Astrocyte of the cerebellum (primary cell): ENCODE measurements at places on chromosomes 1 and 21.
A peak's percentile ranks its signal among the peaks of the same experiment; 100 is the strongest.

DNA sequence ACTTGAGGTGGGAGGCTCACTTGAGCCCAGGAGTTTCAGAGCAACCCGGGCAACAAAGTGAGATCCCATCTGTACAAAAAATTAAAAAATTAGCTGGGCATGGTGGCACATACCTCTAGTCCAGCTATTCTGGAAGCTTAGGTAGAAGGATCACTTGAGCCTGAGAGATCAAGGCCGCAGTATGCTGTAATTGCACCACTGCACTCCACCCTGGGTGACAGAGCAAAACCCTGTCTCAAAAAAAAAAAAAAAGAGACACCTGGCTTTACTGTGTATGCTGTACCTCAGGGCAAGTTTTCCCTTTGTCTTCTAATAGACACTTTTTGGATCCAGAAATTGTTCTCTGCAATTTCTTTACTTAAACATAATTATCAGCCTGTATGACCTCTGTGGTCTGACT, 23.1 kb upstream of the RCC1 start:
- no peak for DNase-seq

GRCh38 chr1:33433509-33434362, 2.8 kb upstream of the PHC2 start:
- DNase-seq: peak; percentile 82

DNA sequence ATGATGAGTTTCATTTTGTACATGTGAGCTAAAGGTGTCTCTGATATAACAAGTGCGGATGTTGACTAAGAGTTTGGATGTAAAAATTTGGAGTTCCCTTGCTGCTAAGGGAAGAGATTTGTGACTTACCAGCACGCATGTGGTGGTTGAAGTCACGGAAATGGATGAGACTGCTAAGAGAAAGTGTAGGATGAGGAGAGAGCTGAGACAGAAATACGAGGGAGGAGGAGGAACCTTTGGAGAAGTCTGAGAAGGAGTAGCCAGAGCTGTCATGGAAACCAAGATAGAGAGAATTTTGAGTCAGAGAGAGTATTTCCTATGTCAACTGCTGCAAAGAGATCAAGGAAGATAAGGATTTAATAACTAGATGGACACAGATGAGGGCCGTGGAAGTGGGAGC, 106.5 kb upstream of the COL24A1 start:
- no peak for DNase-seq

DNA sequence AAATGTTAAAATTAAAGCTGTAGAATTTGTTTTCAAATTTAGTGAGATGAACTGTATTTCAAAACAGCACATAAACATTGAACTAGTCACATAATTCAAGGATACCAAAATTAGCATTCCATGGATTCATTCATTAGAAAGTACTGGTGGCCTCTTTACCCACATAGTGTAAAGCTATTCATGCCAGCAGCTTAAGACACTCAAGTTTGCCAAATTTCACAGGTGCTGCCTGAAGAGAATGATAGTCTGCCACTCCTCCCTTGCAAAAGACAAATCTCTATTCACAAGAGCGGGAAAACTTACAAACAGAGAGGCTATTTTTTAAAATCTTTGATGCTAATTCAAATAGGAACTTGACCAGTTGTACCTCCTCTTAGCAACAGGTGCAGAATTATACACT, 337.0 kb downstream of the BRINP3 start:
- no peak for DNase-seq

- DNase-seq: peak; percentile 32
Observed at GRCh38 chr1:79859212-79859948, 852.9 kb upstream of the ADGRL4 start.

DNA sequence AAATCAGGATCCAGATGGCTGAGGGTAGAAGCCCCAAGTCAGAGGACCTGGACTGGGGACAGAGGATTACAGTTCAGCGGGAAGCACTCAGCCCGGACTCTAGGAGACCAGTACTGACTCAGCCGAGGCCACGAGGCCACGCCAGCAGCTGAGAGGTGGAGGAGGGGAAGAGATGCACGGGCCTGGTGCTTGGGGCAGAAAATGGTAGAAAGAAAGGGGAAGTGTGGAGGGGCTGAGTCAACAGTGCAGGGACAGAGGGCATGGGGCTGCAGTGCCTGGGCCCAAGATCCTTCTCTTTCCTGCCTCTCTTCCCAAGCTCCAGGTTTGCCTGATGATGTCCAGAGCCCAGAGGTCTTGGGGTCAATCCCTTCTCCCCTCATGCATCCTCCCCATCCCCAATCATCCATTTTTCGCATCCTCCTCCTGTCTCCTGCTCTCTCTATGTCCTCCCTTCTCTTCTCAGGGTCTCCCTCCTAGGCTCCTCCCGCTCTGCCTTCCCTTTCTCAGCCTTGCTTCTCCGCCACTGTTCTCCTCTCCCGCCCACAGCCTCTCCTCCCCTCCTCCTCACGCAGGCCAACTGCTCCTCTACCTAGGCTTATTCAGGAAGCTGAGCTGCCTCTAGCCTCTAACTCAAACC, 7.7 kb downstream of the ARHGEF2 start:
- no peak for DNase-seq

DNA sequence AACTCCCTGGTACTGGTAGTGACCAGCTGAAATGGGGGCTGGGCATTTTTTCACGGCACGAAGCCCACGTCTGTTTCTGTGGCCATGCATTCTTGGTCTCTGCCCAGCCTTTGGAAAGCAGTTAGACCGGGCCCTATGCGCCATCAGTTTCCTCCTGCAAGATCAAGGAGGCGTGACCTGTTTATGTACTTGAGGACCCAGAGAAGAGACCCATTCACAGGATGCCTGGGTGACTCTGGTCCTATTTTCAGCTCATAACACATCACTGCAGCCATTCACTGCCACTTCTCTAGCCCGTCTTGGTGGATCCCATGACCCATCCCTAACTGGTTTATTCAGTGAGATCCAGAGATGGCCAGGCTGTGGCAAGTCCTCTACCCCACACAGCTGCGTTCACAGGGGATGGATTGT, 70.4 kb downstream of the SPSB1 start:
- DNase-seq: no peak

DNA sequence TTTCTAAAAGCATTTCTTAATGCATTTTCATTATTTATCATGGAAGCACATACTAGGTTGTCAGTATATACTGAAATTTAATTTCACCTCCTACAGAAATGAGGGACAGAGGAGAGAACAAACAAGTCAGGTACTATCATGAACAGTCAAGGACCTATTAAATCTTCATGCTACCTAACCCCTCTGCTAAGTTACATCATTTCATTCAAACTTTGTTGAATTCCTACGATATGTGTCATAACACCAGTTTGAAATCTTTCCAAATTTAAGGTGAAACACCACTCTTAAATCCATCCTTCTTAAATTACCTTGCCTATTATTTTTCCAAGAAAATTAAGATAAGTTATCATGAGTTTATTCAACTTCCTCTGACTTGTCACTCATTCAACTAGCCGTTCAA, 78.9 kb downstream of the DENND1B start:
- peak; percentile 24 for DNase-seq

DNA sequence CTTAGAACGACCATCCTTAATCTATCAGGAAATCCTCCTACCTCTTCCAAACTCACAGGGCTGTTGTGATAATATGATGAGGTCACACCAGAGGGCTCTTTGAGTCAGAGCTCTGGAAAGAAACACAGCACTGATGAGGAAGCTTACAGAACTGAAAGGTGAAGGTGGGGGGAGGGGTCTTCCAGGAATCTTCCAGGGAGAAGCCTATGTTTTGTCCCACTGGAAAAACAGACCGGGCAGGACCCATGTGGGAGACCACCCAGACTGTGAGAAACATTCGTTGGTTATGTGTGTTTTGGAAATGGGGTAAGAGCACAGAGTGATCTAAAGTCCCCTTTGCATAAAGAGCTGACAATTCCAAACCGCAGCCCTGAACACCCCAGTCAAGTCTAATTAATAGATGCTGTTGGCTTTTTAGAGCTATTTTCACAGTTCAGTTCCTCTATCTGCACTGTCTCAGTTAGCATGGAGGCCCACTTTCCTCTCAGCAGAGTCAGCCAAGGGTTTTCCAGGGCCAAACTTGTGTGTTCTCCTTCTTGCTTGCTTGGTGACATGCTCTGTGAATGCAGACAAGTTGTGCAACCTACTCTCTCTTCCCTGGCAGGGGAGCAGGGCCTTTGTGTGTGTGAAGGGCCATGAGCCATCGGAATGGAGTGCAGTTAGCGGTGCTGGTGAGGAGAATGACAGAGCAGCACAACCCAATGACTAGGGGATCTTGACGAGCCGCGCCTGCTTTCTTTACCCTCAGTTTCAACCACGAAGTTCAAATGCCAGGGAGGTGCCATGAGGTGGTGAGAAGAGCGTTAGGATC, 12.3 kb downstream of the PHLDA3 start:
- DNase-seq: peak; percentile 79

DNA sequence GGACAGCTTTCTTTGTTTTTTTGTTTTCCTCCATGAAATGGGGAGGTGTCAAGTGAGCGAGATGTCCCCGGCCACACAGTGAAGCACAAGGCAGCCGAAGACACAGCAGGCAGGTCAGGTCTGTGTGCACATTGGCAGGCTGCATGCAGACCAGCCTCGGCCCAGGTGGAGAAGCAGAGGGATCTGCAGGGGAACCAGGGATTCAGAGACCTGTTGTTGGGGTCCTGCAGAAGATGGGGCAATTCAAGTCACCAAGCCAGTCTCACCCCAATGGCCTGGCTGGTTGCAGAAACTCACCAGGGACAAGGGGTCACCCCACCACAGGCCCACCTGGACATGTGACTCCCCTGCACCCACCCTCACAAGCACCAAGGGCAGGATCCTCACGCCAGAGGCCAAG, 4.0 kb upstream of the ABCG1 start:
- no peak for DNase-seq

DNA sequence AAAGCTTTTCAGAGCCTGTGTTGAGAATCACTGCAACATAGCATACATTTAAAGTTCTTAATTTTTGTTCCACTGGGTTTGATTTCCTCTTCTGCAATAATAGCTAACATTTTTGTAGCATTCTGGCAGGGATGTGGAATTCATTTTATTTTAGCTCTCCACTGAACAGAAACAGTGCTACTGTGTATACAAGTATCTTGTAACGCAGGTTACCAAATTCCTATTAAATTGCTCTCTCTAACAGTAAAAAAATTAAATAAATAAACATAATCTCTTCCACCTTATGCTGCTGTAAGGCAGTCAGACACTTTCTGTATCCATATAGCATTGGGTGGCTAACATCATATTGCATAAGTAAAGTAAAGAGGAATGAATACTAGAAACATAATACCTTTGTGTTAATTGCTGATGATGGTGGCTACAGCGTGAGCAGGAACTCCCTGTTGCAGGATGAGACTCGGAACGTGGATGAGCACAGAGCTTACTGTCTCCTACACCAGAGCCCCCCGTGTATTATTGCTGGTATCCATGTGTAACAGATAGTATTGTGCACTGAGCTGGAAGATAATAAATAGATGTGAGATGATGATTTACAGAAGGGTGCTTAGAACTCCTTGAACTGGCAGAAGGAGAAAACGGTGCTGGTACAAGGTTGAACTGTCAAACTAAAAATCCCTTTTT, 276.9 kb upstream of the SNX7 start:
- DNase-seq: no peak

DNA sequence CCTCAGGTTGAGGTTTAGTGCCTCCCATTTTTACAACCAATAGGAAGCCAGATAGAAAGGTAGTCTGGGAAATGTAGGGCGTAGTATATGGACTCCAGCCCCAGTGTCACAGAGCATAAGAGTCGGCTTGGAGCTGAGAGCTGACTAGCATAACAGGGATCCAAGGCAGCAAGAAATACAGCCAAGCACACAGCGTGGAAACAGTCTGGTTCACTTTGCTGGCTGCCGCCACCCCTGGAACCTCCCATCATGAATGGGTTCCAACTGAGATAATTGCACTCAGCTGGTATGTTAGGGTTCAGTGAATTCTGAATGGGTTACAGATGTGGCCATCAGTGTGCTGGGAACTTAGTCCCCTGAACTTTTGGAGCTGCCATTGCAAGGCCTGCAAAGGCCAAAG, 76.7 kb upstream of the GPR88 start:
- peak; percentile 29 for DNase-seq

DNA sequence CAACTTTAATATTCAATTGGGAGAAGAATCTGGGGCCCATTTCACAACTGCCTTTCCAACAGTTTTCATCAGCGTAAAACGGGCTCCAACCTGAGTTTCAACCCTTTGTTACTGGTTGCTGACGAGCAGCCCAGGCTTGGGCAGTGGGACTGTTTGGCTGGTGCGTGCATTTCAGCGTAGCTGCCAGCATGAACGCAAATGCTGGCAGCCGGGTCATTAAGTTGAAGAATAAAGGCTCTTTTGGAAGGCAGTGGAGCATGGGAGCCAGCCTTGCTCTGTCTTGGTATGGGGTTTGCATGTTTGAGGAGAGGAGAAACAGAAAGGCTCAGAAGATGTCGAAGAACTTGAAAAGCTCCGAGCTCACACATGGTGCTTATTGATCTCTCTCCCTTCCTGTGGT, 40.7 kb downstream of the WDR3 start:
- no peak for DNase-seq

DNA sequence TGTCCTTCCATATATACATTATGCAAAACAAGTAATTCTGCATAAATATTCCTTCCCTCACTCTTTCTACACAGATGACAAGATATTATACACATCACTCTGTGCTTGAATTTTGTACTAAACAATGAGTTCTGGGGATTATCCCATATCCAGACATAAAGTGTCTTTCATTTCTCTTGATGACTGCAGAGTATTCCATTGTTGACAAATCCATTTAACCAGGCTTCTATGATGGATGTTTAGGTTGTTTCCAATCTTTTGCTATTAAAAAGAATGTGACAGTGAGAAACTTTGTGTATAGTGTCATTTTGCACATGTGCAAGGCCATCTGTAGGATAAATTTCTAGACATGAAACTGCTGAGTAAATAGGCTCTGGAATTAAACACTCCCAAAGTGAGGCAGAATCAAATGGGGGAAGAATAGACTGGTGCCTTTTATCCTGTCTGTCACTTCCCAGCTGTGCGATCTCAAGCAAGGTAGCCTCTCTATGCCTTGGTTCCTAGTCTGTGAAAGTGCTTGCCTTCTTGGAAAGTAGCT, 29.9 kb upstream of the ATP2B4 start:
- no peak for DNase-seq

GRCh38 chr1:85133565-85134159, 67.2 kb downstream of the SYDE2 start:
- no peak for DNase-seq

DNA sequence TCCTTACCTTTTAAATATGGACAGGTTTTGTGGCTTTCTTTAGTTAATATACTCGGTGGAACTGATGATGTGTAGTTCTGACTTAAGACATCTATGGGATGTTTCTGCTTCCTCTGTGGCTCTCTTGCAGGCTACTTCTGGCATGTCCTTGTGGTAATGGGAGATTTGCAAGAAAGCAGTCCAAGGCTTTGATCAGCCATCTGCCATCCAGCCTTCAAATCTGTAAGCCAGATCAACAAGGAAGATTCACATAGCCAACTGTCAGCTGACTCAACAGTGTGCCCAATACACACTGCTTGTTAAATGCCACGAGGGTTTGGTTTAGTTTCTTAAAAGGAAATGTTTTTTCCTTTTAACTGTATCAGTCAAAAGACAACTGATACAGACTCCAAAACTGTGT, 722.2 kb upstream of the CHRM3 start:
- no peak for DNase-seq
